Stimulated activated naive CD4-positive, alpha-beta T cell treated with Interleukin-2 at 50 U/mL for 16 hours (primary cell): ENCODE measurements at places on chromosomes 11 and 22.
A peak's percentile ranks its signal among the peaks of the same experiment; 100 is the strongest.

GRCh38 chr11:73402834-73403185 lies 26.6 kb downstream of the RELT start:
- no peak for DNase-seq

DNA sequence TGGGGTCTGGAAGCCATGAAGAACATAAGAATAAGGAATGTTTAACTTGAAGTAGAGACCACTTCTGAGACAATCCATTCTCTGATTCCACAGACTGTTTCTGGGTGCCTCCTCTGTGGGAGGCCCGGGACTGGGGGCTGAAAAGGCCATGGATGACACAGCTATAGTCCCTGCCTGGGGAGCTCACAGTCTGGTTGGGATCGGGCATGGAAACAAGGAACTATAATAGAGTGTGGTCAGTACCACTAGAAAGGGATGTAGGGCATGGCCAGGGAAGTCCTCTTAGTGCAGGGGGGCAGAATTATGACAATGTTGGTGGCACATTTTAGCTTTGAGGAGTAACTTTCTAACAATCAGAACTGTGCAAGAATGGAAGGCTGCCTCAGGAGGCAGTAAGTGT lies 9.2 kb upstream of the KCNE3 start:
- DNase-seq: no peak

GRCh38 chr22:36619797-36620399 lies 83.7 kb downstream of the CACNG2 start:
- no peak for DNase-seq

DNA sequence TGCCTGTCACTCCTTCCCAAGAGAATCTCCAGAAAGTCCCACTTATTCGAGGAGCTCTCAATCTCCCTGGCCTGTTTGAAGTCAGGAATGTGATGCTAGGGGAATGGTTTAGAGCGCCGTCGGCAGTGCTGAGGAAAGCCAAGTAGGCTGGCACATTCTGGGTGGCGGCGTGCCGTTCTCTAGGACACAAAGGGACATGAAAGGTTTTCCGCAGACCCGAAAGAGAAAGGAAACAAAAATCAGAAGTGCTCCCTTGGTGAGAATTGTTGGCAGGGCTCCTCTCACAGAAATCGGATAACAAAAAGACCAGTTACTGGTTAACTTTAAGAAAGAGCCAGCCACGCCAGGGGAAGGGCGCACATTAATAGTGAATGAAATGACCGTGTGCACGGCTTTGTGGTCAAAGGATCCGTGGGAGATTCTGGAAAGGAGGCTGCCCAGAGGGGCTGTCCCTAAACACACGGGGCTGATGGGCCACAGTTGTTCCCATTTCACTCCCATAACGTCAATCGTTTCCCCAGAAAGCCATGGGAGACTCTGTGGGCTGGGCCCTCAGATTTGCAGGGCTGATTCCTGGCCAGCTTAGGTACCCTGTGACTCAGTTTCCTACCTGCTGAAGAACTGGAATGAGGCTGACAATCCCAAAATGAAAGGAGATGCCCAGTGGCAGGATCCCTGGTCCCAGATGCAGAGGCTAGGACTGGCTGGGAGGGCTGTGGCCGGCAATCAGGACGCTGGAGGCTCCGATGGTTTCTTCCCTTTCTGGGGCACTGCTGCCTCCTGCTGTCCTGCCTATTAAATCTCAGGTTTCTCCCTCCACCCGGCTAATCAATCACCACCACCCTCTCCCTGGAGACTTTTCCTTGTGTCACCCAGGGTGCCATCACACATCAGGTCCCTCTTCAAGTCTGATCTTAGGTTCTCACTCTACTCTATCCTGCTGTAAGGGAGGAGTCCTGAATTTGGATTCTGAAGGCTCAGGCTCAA lies 82.3 kb downstream of the RCN1 start:
- no peak for DNase-seq

GRCh38 chr11:100735949-100736675 lies 49.0 kb downstream of the ARHGAP42 start:
- DNase-seq: no peak

GRCh38 chr11:78187366-78188285 lies 800 bp downstream of the KCTD21 start:
- DNase-seq: peak; percentile 84

DNA sequence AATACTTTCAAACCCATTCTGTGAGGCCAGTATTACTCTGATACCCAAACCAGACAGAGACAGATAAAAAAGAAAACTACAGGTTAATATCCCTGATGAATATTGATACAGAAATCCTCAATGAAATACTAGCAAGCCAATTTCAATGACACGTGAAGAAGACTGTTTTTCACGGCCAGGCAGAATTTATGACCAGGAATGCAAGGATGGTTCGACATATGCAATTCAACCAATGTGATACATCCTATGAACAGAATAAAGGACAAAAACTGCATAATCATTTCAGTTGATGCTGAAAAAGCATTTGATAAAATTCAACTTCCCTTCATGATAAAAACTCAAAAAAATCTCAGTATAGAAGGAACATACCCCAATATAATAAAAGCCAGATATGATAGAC lies 44.5 kb downstream of the SLC22A24 start:
- no peak for DNase-seq

DNA sequence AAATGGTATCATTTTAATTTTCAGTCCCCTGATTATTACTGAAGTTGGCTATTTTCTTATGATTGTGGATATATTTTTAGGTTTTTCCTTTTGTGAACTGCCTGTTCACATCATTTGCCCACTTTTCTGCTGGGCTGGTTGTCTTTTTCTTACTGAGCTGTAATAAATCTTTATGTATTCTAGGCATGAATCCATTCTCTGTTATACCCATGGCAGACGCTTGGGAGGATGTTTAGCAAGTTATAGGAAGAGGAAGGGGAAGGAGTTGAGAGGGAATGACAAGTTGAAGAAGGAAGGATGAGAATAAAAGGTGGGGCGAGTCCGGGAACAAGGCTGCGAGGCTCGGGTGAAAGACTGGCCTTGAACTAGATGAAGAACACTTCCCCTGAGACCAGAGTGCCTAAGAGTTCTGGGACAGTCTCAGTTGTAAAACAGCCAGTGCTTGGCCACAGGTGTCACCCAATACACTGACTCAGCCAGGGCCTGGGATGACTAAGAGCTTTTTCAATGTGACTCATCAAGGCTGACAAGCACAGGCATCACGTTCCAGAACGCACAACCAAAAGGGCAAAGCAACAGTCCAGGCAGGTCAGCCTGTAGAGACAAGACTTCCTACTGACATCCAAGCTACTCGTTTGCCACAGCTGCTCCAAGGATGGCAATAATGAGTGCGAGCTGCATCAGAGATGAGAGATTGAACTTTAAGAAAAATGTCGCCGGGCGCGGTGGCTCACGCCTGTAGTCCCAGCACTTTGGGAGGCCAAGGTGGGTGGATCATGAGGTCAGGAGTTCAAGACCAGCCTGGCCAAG lies 35.2 kb downstream of the LRFN4 start:
- peak; percentile 52 for DNase-seq

DNA sequence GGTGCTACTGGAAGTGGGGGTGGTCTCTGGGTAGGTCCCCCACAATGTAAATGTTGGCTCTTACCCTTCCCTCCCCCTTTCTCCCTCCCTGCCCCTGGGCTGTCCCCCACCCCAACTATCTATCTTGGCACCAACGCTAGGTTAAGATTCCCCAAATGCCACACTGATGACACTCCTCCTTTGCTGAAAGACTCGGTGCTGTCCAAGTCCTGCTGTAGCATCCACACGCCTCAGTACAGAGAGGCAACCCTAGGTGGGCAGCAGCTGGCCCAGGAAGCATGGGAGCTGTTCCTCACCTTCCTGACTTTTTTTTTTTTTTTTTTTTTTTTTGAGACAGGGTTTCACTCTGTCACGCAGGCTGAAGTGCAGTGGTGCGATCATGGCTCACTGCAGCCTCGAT lies 3.4 kb upstream of the KCTD17 start:
- DNase-seq: no peak

- DNase-seq: no peak
Measured at GRCh38 chr11:45890886-45891550, 5.6 kb downstream of the MAPK8IP1 start.

GRCh38 chr22:27066856-27067255 lies 409.5 kb downstream of the MIAT start:
- no peak for DNase-seq

DNA sequence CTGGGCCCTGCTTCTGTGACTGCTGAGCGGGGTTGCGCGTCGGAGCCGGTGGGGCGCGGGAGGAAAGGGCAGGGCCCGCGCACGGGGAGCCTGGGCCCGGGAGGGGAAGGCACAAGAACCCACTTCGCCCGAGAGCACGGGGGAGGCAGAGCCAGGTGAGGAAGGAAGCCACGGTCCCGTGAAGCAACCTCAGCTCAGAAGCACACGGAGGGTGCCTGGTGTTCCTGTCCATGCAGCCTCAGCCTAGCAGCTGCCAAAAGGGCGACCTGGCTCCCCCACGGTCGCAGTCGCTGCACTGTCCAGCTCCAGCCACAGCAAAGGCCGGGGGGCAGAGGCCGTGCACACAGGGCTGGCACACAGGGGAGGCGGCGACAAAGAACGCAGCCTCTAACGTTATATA lies 9.3 kb upstream of the CDC42BPG start:
- DNase-seq: no peak

DNA sequence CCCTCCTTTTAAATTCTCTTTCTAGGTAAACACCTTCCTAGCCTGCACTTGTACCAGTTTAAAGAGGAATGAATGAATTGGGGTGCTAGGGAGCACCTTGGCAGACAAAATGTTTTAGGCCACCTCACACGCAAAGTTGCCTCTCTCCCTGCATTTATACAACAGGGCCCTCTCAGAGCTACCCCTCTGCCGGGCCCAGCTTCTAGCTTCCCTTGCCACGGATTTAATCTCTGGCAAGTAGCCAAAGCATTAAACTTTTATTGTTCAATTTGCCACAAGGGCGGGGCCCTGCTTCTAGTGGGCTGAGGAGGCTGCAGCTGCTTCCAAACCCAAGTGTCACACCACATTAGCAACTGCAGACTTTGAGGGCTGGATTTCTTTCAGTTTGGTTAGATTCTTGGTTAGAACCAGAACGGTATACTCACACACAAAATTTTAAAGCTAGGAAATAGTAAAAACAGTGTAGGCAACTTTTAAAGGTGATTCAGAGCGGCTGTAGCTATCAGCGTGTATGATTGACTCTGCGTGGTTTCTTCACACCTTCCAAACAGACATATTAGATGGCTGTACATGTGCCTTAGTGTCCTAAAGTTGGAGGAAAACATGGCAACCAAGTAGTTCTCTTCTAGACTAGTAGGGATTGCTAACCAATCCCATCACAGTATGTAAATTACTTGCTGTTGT lies 6.5 kb downstream of the KREMEN1 start:
- no peak for DNase-seq

DNA sequence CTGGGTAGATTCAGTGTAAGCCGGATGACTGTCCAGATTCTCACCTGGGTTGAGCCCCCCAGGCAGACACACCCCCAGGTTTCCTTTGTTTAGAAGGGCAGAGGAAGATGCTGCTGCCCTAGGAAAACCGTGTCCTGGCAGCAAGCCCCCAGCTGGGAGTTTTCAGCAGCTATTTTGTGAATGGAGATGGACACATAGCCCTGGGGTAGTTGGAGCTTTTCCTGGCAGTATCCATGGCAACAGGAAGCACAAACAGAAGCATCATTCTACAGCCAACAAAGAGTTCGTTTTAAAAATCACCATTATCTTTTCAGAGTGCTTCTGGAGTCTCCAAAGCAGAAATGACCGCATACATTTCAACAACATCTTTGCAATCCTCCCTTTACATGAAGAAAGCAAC lies 245.5 kb downstream of the BRD1 start:
- DNase-seq: no peak

- no peak for DNase-seq
Measured at GRCh38 chr22:45230026-45230721, 10.5 kb downstream of the KIAA0930 start.

GRCh38 chr11:116687458-116688201 lies 85.2 kb downstream of the BUD13 start:
- no peak for DNase-seq

- no peak for DNase-seq
Measured at GRCh38 chr11:126457817-126458216, 102.3 kb downstream of the ST3GAL4 start.

- DNase-seq: peak; percentile 41
Measured at GRCh38 chr11:2898366-2899079, 12.9 kb upstream of the CDKN1C start.

DNA sequence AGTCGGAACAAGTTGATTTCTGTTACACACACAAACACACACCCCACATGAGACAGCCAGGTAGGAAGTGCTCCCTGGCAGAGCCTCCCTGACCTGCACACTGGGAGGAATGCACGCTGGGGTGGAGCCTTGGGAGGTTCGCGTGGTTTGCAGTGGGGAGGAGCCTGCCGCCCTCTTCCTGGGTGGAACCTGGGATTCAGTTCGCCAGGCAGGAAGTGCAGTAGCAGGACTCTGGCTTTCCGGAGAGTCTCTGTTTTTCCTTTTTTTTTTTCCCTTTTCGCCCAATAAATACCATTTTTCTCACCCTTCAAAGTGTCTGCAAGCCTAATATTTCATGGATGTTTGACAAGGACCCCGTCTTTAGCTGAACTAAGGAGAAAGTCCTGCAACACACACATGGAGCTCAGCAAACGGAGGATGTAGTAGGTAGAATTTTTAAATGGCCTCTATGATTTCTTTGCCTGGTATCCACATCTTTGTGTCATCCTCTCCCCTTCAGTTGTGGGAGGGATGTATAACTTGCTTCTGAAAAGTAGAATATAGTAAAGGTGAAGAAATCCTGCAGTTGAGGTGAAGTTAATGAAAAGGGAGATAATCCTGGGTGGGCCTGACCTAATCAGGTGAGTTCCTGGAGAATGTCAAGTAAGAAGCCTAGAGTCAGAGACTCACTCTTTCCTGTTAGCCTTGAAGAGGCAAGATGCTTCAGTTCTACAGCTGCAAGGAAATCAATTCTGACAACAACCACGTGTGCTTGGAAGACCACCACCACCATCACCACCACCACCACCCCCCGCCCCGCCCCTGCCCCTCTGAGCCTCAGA lies 72.9 kb downstream of the PIWIL4 start:
- DNase-seq: no peak

- no peak for DNase-seq
Measured at GRCh38 chr22:22168190-22168940, 76.2 kb upstream of the VPREB1 start.
